ENCODE measurements at places on chromosomes 11 and 22.

DNA sequence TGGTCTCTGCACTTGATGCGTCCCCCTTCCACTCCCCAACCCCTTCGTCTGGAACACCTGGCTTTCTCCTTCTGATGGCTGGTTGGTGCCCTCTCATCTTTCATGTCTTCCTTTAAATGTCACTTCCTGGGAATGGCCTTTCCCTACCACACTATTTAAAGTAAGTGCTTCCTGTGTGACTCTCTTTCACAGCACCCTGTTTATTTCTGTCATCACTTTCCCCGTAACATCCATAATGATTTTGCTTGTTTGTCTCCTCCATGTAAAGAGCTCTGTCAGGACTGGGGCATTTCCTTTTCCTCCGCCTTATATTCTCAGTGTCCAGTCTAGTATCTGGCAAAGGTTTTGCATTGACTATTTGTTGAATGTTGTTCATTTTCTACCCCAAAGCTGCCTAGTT, 143.0 kb downstream of the DBX1 start:
- no peak for DNase-seq

- DNase-seq = no peak
These were observed 90.9 kb upstream of the TP53I11 start for GRCh38 chr11:45041596-45041995.

- DNase-seq = no peak
These were observed 54.6 kb upstream of the ASPHD2 start for GRCh38 chr22:26374391-26375026.

GRCh38 chr11:36292311-36292722, 3.1 kb upstream of the COMMD9 start:
- peak; percentile 33 for DNase-seq

- DNase-seq = no peak
These were observed 1151.7 kb upstream of the TENM4 start for GRCh38 chr11:80592546-80592945.

DNA sequence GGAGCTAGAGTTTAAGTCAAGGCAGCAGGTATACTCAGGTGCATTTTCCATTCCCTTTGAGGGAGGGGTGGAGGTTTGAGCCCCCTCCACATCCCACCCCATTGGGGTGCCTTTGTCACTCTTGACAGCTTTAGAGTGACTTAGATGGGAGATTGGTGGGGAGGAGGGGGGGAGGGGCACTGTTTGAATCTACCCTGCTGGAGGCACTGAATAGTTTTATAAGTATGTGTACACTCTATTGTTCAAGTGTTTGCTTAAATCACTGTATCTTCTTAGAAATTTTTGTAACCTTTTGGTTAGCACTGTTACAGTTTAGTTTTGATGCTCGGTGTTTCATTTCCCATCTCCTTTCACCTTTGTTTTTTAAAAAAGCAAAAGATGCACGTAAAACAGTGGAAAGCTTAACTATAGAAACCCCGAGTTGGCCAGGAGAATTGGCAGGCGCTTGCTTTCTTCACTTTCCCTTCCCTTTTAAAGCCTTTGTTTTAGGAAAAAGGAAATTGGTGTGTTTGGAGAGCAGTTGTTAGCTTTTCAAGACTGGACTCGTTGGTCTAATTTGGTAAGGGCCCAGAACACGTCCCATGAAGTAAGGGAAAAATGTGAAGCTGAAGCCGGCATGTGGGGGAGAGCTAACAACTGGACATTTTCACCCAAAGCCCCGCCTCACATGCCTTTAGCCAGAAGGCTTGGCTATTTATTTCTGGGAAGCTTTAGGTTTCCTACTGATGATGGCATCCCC, 42.8 kb downstream of the TNRC6B start:
- no peak for DNase-seq

GRCh38 chr11:102773386-102773785, 7.0 kb downstream of the MMP10 start:
- DNase-seq = no peak

DNA sequence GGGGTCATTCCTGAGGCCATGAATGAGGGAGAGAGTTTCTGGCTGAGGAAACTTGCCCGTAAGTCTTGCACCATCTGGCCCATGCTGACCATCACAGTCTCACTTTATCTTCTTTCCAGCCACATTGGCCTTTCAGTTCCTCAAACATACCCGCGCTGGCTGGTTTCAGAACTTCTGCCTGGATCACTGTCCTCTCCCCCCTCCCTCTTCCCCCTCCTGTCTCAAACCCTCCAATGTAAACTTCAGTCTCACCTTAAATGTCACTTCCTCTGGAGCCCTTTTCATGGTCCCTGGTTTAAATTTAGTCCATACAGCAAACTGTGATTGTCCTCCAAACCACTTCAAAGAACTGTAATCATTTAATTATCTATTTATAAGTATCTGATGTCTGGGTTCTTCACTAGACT, 3.7 kb upstream of the TMEM109 start:
- no peak for DNase-seq

DNA sequence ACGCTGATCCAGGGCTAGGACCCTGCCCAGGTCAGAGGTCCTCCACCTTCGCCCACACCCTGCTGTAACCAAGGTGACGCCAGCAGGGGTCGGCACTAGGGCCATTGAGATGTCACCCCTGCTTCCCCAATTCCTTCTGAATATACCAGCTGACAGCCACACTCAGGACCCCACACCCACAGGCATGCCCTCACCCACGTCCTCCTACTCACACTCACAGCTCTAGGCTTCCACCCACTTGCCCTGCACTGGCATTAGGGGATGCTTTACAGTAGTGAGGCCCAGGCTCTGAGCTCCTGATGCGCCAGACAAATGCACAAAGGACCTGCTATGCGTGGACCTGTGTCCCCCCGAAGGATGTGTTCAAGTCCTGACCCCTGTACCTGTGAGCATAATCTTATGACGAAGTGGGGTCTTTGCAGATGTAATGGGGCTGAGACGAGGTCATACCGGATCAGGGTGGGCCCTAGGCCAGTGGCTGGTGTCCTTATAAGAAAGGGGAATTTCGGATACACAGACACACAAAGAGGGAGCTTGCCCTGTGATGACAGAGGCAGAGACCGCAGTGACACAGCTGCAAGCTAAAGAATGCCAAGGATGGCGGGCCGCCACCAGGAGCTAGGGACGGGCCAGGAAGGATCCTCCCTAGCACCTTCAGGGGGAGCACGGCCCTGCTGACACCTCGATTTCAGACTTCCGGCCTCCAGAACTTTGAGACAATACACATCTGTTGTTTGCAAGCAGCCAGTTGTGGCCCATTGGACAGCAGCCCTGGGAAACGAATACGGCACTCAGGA, 11.2 kb downstream of the WNT11 start:
- no peak for DNase-seq

- no peak for DNase-seq
These were observed 935 bp downstream of the QSER1 start for GRCh38 chr11:32893343-32894148.

GRCh38 chr22:26169315-26170111, at the start of gene SEZ6L:
Gene SEZ6L, plus strand, starts transcription at chr22:26169462. Its CDS starts 208 bp downstream, at chr22:26169670.
- DNase-seq = no peak

Measured in GM18507 (cell line).